ENCODE measurements at places on chromosomes 13 and 19. TPM values are rescaled to one million over a fixed set of nuclear protein-coding genes. Genes with fewer than 3 reads are reported as not detected.

Gene ZFP36
- 82.1 TPM for polyA plus RNA-seq

Gene ARHGAP33
- 21.8 TPM for polyA plus RNA-seq

Gene CNFN
- polyA plus RNA-seq = 0.59 TPM

Gene MEDAG
- 2.7 TPM for polyA plus RNA-seq

DNA sequence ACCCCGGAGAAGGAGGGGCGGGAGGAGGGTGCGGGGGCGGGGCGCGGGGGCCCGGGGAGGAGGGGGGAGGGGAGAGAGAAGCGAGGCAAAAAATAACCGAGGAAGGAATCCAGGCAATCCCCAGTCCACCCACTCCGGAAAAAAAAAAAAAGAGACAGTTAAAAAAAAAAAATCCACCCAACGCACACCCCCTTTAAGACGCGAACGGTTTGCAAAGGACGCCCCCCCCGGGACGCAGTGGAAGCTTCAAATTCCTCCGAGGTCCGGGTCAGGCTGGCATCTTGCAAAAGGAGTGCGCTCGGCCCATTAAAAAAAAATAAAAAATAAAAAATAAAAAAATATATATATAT lies at the start of gene CACNA1A:
TSS of gene CACNA1A (minus strand) at position 9 of the 350 bp plus-strand sequence. CDS start 255 bp downstream, outside the sequence.
- DNase-seq = no peak

DNA sequence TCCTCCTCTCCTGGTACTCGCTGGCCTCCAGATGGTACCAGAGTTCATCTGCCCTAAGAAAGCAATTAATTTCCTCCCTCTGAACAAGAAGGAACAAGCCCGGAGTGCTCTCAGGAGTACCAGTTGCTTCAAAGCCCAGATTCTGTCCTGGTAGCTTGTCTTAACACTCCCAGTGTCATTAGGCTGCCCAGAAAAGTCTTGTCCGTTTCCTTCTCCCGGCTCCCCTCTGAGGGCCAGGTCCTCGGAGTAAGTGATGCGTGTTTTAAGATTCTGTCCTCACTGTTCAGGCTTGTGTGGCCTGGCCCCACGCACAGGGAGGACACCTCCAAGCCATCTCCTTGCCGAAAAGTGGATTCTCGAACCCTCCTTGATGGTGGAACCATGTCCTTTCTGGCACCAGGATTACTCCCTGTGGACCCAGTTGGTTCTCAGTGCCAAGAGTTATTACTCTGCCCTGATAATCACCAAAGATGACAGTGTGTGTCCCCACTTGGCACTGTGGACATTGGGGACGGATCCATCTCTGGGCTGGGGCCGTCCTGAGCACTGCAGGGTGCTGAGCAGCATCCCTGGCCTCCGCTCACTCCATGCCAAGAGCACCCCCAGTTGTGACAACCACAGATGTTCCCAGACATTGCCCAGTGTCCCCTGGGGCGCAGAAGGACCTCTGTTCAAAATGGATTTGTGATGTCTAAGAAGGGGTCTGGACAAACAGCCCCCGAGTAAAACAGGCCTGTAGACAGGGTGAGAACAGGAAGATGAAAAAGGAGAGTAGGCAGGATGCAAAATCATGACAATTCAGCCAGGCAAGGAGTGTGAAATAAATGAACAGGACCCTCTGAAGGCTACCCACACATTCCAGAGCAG lies 52.4 kb downstream of the RFX2 start:
- DNase-seq = no peak

DNA sequence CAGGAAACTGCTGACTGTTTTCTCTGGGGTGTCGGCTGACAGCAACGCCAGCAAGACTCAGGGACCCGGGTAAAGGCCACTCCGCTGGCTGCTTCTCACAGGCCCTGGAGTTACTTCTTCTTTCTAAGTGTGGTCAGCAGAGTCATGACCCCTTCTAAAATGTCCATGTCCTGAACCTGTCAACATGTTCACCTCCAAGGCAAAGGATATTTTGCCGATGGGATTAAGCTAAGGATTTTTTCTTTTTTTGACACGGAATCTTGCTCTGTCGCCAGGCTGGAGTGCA lies 7.9 kb downstream of the PEX11G start:
- no peak for DNase-seq

DNA sequence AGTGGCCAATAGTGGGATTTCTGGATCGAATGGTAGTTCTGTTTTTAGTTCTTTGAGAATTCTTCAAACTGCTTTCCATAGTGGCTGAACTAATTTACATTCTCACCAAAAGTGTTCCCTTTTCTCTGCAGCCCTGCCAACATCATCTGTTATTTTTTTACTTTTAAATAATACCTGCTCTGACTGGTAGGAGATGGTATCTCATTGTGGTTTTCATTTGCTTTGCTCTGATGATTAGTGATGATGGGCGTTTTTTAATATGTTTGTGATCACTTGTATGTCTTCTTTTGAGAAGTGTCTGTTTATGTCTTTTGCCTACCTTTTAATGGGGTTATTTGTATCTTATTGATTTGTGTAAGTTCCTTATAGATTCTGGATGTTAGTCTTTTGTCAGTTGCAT lies 48.0 kb downstream of the RNASEH2B start:
- no peak for DNase-seq

- no peak for DNase-seq
These were observed 1.4 kb downstream of the SH2D3A start for GRCh38 chr19:6765738-6766356.

- DNase-seq = no peak
These were observed 152.1 kb downstream of the PCDH9 start for GRCh38 chr13:67078062-67078461.

DNA sequence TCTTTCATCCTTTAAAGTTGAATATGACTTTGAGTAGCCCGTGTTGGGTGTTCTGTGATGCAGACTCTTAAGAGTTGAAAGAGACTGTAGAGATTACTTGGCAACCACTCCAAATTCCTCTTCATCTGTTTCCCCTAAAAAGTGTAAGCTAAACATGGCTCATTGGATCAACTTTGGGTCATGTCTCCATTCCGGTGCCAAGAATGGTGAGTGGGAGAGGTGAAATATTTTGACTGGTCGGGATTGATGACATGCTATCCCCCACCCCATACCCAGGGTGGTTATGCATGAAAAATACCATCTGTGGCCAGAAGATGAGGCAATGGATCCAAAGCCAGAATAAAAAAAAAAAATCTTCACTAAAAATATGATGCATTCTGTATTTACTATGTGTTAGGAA lies 281.3 kb upstream of the SOX21 start:
- no peak for DNase-seq

GRCh38 chr13:101673360-101674105 lies 221.1 kb downstream of the ITGBL1 start:
- no peak for DNase-seq

- no peak for DNase-seq
These were observed 65.3 kb upstream of the ZNF681 start for GRCh38 chr19:23823952-23824389.

DNA sequence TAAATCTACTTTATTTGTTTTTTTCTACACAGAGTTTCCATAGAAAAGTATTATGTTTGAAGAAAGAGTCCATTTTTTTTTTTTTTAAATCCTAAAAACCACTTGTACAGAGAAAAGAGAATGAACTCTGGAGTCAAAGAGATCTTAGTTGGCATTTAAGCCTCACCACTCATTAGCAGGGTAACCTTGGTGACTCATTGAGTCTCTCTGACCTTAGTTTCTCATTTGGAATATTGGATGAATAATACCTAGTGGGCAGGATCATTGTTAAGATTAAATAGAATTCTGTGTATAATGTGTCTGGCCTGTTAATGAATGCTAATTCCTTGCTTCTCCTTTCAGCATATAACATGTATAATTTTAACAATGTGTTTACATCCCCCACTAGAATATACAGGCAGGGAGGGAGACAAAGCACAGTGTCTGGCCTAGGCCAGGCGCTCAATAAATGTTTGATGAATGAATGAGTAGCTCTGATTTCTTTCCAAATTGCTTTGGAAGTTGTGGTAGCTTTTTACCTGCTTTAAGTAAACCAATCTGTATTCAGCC lies 48.7 kb upstream of the MYCBP2 start:
- DNase-seq = no peak

DNA sequence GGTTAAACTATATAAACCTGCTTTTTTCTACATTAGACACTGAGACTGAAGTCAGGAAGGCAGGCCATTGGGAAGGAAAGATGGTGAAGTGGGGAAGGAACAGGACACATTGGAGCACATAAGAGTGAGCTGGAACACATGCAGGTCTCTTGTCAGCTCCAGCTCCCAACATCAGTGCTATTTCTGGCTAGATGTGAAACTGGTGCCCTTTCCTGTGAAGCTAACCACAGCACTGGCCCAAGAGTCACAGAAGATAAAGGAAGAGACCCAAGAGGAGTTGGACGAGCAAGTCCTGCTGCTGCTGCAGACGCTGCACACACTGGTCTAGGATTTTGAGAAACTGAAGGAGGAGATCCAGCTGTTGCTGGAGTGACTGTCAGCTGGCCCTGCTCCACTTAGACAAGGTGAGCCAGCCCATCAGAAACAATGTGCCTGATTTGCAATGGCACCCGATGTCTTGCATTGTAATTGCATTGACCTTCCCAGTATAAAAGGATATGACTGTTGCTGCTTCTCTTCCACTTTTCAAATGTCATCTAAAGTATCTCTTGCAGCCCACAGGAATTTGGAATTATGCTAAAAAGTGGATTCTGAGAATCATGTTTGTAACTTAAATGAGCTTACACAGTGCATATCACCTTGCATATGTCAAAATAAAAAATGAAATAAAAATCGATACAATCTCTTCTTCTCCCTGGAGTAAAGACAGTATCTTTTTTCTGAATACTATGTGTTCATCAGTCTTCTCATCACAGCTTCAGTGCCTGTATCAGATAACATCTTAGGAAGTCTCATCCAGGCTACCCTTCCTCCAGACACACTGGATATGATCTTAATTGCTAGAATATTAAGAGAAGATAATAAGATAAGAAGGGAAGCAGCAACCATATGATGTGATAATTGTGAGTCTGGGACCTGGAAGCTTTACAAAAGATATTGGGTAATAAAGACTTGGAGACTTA lies 230.7 kb upstream of the SPRY2 start:
- DNase-seq = no peak

DNA sequence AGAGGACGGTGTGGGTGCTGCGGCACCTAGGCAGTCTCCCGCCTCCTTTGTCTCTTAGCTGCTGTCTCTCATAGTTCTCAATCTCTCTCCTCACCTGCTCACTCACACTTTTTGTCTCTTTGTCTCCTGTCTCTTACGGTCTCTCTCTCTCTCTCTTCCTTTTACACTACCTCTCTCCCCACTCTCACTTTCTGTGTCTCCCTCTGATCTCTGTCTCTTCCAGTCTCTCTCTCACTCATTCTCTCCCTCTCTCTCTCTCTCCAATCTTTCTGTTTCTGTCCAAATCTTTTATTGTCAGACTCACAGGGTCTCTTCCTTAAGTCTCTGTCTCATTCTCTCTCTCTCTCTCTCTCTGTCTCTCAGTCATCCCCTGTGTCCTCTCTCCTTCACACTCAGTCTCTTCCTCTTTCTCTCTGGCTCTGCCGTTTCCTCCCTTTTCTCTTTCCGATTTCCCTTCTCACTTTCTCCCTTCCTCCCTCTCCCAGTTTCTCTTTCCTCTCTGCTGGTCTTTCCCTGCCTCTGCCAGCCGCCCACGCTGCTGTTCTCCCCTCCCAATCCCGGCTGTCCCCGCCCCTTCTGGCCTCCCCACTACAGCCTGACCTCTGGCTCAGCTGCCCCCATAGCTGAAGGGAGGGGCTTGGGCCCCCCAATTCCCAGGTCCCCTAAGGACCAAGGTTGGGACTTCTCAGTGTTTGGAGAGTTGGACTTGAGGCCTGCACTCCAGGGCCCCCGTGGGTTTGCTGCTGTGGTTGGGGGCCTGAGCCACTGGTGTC lies at the start of gene PLEKHA4:
TSS of gene PLEKHA4 (minus strand) at position 504 of the 773 bp plus-strand sequence. CDS start 997 bp downstream, outside the sequence.
- DNase-seq = no peak

- DNase-seq = no peak
These were observed 20.8 kb downstream of the ZNF626 start for GRCh38 chr19:20640545-20640944.

GRCh38 chr19:33282036-33282671 lies 20.2 kb downstream of the CEBPA start:
- DNase-seq = no peak

- DNase-seq = no peak
These were observed 31.0 kb upstream of the OLFM2 start for GRCh38 chr19:9967326-9967725.
